ENCODE measurements at places on chromosomes 11 and 22. TPM values are rescaled to one million over a fixed set of nuclear protein-coding genes. Genes with fewer than 3 reads are reported as not detected.

Gene TRIM49
- not detected for total RNA-seq

Gene MISFA
- total RNA-seq: not detected

Gene OR52E8
- total RNA-seq: not detected

Gene PGA4
- total RNA-seq: not detected

Gene INSC
- total RNA-seq: 20.8 TPM

Gene FGF3
- not detected for total RNA-seq

Gene MPZL3
- total RNA-seq: under 0.01 TPM

Gene NXPE4
- not detected for total RNA-seq

Gene FOSL1
- total RNA-seq: 31.4 TPM

Gene OR10A2
- not detected for total RNA-seq

Gene OR6A2
- not detected for total RNA-seq

Gene RAD9A
- total RNA-seq: 3.0 TPM

Gene ACR
- not detected for total RNA-seq

Gene ADAMTS15
- total RNA-seq: under 0.01 TPM

Gene IL10RA
- not detected for total RNA-seq

Gene IL17REL
- not detected for total RNA-seq

Gene SLC43A1
- 19.9 TPM for total RNA-seq

Gene NRXN2
- not detected for total RNA-seq

Gene GRM5
- not detected for total RNA-seq

Gene TREH
- not detected for total RNA-seq

Gene OR5AL1
- total RNA-seq: not detected

Gene PTS
- total RNA-seq: 44.4 TPM

Gene TRIM29
- not detected for total RNA-seq

Gene CCDC116
- not detected for total RNA-seq

Gene XRRA1
- 17.0 TPM for total RNA-seq

Gene EIF4ENIF1
- total RNA-seq: 7.2 TPM

Gene FXYD6
- total RNA-seq: not detected

Gene CYTH4
- total RNA-seq: 0.53 TPM

Gene UBTFL1
- not detected for total RNA-seq

Gene GGT5
- total RNA-seq: 28.3 TPM

Gene ARRB1
- 7.6 TPM for total RNA-seq

Gene ZDHHC8
- total RNA-seq: 19.6 TPM

Gene SELENOM
- 301 TPM for total RNA-seq

Gene HBE1
- not detected for total RNA-seq

Gene KCNJ11
- total RNA-seq: not detected

Gene TMPRSS4
- not detected for total RNA-seq

Gene OR4S1
- total RNA-seq: not detected

Gene ISX
- total RNA-seq: not detected

Gene SPON1
- not detected for total RNA-seq

Gene NPTXR
- total RNA-seq: under 0.01 TPM

Gene ALDH3B2
- total RNA-seq: not detected

Gene NLRP14
- under 0.01 TPM for total RNA-seq

Gene SERPINH1
- total RNA-seq: 1,534 TPM

All from myometrial cell (primary cell).